GM12864 (cell line): ENCODE measurements at places on chromosomes 2 and 18.

DNA sequence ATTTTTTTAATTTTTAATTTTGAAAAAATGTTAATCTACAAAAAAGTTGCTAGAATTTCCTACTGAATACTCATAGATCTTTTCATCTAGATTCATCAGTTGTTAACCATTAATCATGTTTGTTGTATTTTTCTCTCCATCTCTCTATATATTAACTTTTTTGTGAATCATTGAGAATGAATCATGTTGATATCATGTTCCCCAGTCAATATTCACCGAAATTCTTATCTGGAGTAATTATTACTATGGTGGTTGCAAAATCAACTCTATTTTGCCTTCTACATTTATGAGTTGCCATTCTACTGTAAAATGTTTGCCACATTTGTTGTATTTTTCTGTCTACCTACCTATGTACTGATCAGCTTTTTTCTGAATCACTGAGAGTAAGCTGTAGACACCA lies 154.0 kb downstream of the SPP2 start:
- DNase-seq: no peak

- no peak for DNase-seq
Measured at GRCh38 chr2:168422584-168422983, 33.5 kb upstream of the CERS6 start.

- DNase-seq: no peak
Measured at GRCh38 chr2:108575132-108575966, 41.1 kb downstream of the LIMS1 start.

DNA sequence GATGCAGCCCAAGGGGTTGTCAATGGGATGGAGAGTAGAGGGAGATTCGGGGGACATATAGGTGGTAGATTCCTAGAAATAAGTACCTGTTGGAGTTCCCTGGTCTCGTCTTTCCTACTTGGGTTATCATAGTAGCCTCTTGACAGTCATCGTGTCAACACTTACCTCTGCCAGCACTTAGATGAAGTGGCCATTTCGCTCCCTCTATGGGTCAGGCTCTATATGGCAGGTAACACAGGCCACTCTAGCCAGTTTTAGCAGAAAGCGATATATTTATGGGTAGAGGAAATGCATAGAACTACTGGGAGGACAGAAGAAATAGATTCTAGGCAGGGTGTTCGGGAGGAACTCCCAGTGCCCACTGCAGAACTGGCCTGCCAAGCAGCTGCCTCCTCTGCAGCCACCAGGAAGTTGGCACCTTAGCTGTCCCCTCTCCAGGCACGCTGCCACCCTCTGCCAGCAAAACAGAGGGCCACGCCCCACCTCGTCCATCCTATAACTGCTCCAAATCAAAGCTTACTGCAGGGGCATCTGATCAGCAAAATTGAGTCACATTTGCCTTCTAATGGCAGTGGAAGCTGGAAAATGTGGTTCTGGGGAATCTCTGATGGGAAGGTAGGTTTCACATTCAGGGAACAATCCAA lies 181.3 kb downstream of the INSIG2 start:
- DNase-seq: no peak

DNA sequence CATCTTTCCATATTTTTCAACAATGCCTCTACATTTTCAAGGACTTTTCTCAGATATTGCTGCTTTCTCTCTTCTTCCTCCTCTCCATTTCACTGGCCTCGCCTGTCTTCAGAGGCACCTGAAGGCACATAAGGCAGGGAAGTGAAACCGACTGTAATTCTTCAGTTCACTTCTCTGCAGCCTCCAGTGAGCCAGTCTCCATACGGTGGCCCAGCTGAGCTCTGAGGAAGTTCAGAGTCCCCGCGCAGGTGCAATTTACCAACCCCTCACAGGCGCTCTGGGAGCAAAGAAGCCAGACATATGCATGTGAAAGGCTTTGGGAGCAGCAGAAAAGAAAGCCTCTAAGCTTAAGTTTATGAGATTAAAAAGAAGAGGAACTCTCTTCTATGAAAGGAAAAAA lies 12.4 kb downstream of the KLHL14 start:
- DNase-seq: peak; percentile 42

GRCh38 chr18:56747857-56748256 lies 96.7 kb downstream of the WDR7 start:
- DNase-seq: no peak

- DNase-seq: no peak
Measured at GRCh38 chr2:17461087-17461475, 57.2 kb downstream of the RAD51AP2 start.

- no peak for DNase-seq
Measured at GRCh38 chr18:11037533-11038240, 111.7 kb downstream of the PIEZO2 start.

DNA sequence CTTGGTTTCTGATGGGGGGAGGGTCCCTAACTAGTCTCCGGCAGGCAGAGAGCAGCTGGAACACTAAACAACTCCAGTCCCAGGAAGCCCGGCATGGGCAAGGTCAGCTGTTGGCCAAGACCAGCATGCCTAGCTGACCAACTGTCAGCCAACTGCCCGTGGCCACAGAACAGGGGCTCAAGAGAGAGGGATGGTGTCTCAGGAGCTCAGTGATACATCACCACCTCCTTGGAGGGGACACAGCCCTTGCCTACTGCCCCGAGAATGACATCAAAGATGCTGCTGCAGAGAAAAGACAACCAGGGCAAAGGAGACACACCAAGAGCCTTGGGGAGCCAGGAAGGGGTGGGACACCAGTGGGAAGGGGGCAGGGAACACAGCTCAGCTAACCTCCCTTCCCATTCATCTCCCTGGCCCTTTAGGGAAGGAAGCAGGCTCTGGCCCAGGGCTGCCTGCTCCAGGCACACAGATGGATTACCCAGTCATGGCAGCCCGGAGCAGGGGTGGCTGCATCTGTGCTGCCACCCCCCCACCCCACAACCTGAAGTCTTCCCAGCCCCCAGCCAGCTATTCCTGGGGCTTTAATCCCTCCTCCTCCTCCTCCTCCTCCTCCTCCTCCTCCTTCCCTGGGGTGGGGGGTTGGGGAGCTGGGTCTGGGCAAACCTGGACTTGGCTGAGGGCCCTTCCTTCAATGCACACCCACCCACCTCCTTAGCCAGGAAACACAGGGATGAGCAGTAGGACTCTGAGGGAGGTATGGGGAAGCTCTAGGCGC lies 1.9 kb downstream of the BIN1 start:
- DNase-seq: no peak

GRCh38 chr2:239943991-239944631 lies 81.0 kb downstream of the NDUFA10 start:
- no peak for DNase-seq

DNA sequence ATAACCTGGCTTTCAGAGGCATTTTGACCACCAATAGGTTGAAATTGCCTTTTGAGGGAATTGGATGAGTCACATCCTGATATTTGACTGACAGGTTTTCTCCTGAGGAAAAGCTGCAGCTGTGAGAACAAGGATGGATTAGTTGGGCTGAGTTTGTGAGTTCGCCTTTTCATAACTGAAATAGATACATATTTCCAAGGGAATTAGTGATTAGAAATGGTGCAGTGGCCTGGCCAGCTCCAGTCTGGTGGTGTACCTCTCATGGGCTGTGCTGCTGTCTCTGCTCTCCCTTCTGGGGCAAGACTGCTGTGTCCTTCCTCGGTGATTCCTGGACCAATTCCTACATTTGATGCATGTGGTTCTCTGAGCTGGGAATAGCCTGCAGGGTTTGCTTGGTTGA lies 341.3 kb downstream of the TSN start:
- no peak for DNase-seq

- no peak for DNase-seq
Measured at GRCh38 chr2:68100189-68100588, 37.4 kb upstream of the C1D start.

GRCh38 chr2:64488050-64488974 lies 34.4 kb downstream of the LGALSL start:
- DNase-seq: peak; percentile 43

DNA sequence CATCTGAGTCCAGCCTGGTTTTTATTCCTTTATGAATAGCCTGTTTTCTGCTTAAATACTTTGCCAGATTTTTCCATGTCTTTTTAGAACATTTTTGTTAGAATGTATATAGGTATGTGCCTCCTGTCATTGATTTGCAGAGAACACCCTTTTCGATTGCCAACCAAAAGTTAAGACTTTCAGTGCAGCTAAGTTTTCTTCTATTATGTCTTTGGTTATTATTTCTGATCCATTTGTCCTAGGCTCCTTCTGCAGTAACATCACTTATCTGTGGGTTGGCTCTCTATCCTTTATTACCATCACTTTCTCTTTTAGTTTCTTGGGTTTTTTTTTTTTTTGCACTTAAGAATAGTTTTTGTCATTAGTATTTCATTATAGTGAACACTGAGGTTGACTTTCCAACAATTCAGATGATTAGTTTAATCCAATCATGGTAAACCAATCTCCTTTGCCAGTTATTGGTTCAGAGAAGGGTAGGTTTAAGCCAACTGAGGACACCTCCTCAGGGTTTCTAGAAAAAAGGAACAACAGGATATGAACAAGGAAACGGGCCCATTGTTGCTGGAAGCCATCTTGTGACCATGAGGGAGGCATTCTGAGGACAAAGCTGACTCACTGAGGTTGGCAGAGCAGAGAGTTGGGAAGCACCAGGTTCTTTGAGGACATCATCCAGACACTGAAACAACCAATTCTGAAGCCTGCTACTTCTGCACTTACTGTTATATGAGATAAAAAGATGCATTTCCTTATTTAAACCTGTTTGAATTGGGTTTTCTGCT lies 37.9 kb upstream of the GBX2 start:
- no peak for DNase-seq

DNA sequence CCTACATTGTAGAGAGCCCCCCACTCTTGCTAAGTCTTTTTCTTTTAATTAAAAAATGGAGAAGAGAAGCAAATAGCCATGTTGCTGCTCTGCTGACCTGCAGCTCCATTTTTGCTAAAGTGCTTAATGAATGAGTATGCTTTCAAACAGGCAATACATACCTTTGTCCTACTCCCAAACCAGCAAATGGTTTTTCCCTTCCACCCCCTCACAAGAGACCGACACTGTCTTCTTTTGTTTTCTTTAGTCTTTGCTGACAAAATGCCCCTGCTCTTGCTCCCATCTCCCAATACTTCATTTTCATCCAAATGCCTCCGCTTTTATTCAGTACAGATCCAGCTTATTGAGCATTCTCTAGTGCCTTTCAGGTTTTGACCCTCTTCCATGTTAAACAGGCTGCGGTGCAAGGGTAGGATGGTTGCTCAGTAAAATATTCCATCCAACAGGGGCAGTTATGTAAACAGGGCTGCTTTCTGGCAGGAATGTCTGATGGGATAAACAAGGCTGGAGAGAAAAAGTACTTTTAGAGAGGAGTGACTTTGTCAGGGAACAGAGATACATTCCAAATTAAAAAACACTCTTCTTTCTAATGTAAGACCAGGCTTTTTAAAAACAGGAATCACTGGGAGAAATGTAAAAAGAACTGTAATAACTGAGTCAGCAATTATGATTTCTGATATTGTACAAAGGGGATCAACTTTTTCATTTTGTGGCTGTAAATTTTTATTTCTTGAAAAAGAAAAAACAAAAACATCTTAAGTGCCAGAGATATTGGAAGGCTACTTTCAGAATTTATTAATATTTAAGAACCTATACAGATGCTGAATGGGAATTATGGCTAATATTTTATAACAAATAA lies 136.8 kb downstream of the MEP1B start:
- DNase-seq: no peak

GRCh38 chr2:107111623-107112022 lies 225.7 kb upstream of the ST6GAL2 start:
- no peak for DNase-seq

DNA sequence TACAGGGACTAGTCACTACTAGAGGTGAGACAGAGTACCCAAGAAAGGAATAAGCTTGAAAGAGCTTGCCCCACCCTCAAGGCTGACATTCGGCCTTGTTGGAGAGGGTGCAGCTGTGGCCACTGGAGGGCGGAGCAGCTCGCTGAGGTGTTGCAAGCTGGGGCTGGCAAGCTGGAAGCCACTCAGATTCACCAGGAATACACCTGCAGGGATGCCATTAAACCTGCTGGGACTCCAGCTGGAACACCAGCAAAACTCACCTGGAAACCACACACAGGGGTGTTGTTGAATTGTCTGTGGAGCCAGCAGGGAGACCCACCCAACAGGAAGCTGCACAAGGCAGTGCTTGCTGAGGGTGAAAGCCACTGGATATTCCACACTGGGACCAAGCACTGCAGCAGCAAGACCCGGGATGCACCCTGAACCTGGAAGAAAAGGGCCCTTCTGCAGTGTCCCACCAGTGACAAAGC lies 26.1 kb downstream of the KCTD18 start:
- no peak for DNase-seq
